SJSA1 (cell line): ENCODE measurements at places on chromosomes 5 and 9.

- peak; percentile 90 for DNase-seq
Measured at GRCh38 chr5:142900927-142901326, 130.8 kb downstream of the ARHGAP26 start.

GRCh38 chr5:178632285-178632684 lies 5.4 kb upstream of the CLK4 start:
- no peak for DNase-seq

DNA sequence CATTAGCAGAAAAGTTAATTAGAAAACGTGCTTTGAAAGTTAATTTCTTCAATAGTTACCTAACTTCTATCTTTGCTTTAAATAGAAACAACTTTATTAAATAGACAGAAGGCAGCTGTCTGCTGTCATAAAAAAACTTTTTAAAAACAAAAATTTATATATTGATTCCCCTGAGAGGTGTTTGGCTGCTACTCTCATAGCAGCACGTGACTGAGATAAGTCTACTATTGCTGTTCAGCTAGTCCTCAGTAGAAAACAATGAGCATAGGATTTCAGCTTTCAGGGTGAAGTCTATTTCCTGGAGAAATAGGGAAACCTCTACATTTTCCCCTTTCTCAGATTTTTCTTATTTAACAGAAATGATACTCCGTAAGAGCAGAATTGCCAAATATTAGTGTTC lies 135.0 kb upstream of the FBN2 start:
- no peak for DNase-seq

DNA sequence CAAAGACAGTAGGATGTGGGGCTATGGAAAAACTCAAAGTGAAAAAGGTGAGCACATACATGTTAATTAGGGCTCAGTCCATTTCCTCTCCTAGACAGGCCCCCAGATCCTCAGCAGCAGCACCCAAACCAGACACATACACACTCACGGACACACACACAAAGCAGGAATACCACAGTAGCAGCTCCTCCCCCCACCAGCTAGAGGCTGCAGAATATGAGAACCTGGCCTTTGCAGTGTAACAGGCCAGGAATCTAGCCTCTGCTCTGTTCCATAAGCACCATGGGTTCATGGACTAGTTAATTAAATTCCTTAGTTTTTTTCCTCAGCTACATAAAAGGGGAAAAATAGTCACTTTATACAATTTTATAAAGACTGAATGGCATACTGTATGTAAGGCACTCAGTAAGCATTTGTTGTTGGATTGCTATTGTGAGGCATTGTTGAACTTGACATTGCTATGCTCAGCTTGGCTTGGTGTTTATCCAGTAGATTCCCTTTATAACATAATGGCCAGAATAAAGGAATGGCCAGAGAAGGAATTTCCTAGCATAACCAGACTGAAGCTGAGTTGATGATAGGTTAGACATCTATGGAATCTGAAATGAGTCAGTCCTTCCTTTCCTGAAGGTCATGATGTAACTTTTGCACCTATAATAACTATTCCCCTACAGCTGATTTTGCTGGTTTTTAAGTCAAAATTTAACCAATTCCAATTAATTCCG lies 186.8 kb downstream of the SEMA5A start:
- no peak for DNase-seq

- no peak for DNase-seq
Measured at GRCh38 chr5:33462456-33462855, 21.7 kb downstream of the TARS1 start.

GRCh38 chr5:138469540-138470321 lies 4.5 kb downstream of the EGR1 start:
- peak; percentile 75 for DNase-seq

GRCh38 chr9:1881708-1882295 lies 133.3 kb upstream of the SMARCA2 start:
- DNase-seq: no peak

GRCh38 chr5:89090037-89090436 lies 207.1 kb upstream of the MEF2C start:
- no peak for DNase-seq

- no peak for DNase-seq
Measured at GRCh38 chr5:65037831-65038815, 269.4 kb downstream of the CWC27 start.

DNA sequence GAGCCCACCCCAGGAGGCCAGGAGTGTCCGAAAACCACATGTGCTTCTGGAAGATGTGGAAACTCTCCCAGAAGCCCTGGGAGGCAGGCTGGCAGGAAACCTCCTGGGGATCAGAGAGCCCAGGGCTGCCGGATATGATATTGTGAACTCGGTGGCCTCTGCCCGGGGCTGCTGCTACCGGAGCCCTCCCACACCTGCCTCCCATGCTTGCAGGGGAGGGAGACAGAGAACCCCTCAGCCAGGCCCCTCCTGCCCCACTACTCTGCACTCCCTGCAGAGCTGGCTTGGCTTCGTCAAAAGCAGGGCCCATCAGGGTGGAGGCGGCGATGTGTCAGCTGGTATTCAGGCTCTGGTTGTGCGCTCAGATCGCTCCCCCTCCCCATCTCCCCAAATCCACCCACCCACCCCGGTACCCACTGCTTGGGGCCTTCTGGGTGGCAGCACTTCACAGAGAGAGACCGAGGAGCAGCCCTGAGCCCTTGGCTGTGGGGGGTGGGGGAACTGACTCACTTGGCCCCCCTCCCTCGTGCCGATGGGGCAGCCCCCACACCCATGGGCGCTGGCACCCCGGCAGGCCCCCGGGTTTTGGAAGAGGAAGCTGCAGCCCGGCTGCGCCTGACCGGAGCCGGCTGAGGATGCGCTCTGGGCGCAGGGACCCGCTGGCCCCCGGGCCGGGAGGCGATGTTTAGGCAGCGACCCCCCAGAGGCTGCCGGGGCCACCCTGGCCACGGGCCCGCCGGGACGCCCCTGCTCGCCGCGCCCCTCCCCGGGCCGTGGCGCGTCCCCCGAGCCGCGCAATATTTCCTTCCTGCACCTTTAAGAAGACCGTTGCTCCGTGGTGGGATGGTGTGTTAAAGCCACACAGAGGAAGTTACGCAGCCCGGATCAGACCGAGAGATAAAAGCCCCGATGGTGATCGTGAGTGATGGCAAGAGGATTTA lies 786 bp upstream of the NTNG2 start:
- no peak for DNase-seq

- peak; percentile 87 for DNase-seq
Measured at GRCh38 chr5:171450423-171451331, 31.2 kb downstream of the FGF18 start.

- no peak for DNase-seq
Measured at GRCh38 chr9:38180656-38181055, 111.6 kb upstream of the SHB start.

GRCh38 chr5:27403243-27403882 lies 365.0 kb upstream of the CDH9 start:
- peak; percentile 0 for DNase-seq
